ENCODE measurements at places on chromosomes 2 and 18.
A peak's percentile ranks its signal among the peaks of the same experiment; 100 is the strongest.

- DNase-seq = no peak
Measured at GRCh38 chr2:26540306-26540705, 62.4 kb upstream of the OTOF start.

GRCh38 chr2:95329401-95329800 lies 32.3 kb downstream of the KCNIP3 start:
- DNase-seq = no peak

GRCh38 chr2:220445429-220446105 lies 818.1 kb downstream of the SLC4A3 start:
- no peak for DNase-seq

DNA sequence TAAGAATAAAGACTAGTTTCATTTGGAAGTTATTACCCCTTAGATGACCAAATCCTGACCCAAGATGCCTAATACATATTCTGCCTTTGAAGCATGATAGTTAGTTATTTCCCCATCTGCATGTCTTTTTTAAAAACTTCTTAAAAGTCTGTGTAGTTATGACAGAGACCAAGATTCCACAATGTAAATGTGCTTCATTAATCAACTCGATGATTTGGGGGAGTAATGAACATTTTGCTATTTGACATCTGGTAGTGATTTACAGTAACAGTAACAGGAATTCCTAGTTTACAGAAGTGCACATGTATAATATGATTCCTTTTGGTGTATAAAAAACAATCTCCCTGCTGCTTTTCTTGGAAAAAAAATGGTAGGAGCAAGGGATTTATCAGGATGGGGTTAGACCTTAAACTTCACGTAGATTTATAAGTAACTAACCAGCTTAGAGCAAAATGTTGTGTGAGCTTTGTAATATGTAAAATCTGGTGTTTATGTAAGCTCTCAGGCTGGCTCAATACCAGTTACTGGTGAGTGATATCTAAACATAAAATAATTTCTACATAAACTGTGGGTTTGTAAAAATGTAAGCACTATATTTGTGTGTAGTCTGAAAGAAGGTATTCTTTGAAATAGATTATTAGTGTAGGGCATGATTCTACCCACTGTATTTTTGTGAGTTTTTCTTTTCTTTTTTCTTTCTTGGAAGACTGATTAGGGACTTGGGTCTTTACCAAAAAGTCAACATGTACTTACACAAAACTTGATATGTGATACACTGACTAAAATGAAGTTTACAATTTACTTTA lies 641.6 kb downstream of the EPHA4 start:
- no peak for DNase-seq

- DNase-seq = no peak
Measured at GRCh38 chr2:85779641-85780315, 26.0 kb downstream of the ATOH8 start.

GRCh38 chr18:47204908-47205522 lies 28.9 kb upstream of the IER3IP1 start:
- DNase-seq = peak; percentile 56

GRCh38 chr2:161421686-161422085 lies 5.6 kb downstream of the TBR1 start:
- no peak for DNase-seq

GRCh38 chr2:240520130-240520973 lies 37.4 kb downstream of the ANKMY1 start:
- DNase-seq = no peak

- DNase-seq = no peak
Measured at GRCh38 chr2:85705680-85706039, 11.5 kb downstream of the GNLY start.

DNA sequence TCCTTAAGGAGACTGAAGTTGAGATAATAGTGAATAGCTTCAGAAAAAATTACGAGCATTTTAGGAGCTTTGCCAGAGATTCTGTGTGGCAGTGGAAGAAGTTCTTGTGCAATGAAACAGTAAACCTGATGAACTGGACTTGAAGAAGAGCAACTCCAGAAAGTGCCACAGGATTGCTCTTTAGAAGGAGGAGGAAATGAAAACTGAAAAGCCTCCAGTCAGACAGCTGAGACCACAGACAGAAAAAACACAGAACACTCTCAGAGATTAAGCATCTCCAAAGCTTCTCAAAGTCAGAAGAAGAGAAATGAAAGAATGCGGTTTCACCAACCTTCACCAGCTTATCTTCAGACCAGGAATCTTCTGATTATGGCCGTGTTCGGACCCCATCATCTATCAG lies 329.7 kb upstream of the CNTNAP5 start:
- DNase-seq = no peak

DNA sequence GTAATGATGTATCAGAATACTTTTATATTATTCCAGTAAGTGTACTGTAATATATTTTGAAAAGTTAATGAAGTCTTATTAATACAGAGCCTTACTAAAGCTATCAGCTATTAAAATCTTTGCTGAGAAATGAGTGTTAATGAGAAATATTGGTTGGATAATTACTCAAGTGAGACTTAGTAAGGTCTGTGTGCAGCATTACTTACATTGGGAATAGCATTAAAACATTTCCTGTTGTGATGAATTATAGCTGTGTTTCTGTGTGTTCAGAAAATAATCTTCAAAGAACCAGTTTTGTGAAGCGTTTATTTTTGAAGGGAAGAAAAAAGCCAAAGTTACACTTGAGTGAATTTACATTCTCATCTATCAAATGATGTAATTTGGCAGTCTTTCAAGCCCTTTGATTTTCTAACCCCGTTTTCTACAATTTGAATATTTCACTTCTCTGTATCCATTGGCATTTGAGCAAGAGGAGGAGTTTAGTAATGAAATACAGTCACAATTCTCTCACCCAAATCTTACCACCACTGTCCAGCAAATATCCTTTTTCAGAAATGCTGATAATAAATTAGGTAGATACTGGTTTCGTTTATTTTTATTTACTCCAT lies 123.5 kb upstream of the BOD1L2 start:
- no peak for DNase-seq

- no peak for DNase-seq
Measured at GRCh38 chr2:148161909-148162435, 141.1 kb downstream of the MBD5 start.

DNA sequence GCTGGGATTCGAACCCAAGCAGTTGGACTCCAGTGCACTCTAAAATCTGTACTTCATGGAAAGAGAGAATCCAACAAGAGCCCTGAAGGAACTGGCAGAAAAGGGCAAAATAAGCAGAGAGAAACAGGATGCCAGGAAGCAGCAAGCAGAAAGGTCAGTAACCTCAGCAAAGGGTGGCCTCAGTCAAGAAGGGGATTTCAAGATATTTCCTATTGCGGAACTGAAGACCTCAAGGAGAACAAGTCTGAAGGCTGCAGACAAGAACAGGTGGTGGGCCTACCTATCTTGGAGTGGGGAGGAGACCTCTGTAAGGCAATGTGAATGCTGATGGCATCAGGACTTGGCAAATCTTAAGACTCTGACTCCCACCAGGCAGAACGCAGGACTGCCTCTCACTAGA lies 20.1 kb upstream of the MREG start:
- DNase-seq = no peak

DNA sequence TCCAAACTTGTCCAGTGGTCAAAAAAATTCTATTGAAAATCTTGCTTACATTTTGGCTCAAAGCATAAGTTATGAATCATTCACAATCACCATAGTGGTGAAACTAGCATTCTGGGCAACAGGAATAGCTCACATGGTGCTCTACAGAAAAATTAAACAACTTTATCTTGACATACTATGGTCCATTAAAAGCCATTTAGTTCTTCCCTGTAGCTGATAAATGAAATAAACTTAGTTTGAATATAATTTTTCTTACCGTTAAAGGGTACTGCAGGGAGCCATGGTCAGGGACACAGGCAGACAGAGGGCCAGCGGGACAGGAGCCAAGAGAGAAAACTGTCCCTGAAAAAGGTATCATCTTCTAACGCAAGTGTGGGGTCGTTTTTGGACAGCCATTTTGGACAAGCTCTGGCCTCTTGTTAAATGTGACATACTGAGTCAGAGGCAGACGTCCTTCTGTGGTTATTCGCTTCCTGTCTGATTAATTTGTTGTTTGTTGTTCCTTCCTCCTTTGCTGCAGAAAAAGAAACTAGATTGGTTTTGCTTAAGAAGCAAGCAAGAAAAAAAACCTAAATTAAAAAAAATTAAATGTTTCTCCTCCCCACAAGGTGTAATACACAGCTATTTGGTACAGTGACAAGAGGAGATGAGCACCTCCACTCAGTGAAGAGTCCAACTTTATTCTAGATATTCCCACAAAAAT lies at the start of gene WIPF1:
Gene WIPF1, minus strand, starts transcription at position 460 of the 703 bp plus-strand sequence. CDS start 12,231 bp downstream, outside the sequence.
- no peak for DNase-seq

DNA sequence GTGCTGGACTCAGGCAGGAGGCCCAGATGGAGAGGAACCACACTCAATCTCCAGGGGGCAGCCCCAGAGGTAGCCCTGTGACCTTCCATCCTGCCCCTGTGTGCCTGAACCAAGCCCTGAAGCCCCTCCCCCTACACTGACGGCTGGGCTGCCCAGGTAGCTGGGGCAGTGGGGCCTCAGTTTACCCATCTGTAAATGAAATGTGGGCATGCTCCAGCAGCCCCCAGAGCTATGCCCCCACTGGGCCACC lies 15.8 kb downstream of the CROCC2 start:
- no peak for DNase-seq

GRCh38 chr2:67576991-67577390 lies 179.9 kb downstream of the ETAA1 start:
- DNase-seq = no peak

DNA sequence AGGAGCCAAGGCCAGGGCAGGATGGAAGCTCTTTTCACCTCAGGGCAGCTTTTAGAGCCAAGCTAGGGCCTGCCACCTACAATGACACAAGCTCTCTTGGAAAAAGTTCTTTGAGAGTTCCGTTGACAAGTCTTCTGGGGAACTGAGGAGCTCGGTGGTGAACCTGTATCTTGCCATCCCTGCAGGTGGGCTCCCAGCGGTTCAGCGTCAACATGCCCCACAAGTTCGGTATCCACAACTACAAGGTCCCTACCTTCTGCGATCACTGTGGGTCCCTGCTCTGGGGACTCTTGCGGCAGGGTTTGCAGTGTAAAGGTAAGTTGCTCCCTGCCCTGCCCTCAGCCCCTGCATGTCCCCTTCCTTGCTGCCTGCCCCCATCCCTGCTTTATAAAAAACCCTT lies 312.8 kb upstream of the EPAS1 start:
- DNase-seq = no peak

- peak; percentile 92 for DNase-seq
Measured at GRCh38 chr2:221153226-221153625, 418.9 kb downstream of the EPHA4 start.

- no peak for DNase-seq
Measured at GRCh38 chr18:2651981-2652380, 3.5 kb upstream of the SMCHD1 start.

DNA sequence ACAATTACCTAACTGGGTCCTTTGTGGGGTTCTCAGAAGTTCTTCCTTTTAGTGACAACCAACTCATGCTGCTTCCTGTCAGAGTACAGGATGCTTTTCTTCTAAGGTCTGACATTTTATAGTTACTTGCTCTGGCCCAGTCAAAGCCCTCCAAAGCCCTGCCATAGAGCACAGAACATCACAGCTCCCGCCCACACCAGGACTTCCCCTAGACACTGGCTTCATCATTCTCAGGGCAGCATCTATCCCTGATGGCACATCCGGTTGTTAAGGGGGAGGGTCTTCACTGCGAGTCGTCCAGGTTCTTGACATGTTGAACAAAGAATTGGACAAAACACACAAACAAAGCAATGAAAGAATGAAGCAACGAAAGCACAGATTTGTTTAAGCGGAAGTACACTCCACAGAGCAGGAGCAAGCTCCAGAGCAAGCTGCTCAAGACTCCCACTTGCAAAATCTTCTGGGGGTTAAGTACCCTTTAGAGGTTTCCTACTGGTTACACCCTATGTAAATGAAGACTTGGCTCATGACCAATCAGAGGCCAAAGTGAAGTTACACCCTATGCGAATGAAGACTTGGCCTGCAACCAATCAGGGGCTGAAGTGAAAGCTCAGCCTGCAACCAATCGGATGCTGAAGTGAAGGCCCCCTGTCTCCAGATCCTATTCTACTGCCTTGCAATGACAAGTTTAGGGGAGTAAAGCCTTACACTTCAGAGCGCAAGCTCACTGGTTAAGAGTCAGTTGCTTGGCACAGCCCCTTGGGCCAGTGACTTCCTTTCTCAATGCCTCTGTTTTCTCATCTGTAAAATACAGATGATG lies 79.0 kb downstream of the HDAC4 start:
- no peak for DNase-seq

GRCh38 chr2:113886479-113887008 lies 3.3 kb upstream of the ACTR3 start:
- DNase-seq = no peak

- no peak for DNase-seq
Measured at GRCh38 chr2:239586651-239587310, 186.0 kb upstream of the HDAC4 start.

GRCh38 chr2:75563591-75563990 lies 2.9 kb upstream of the EVA1A start:
- no peak for DNase-seq

DNA sequence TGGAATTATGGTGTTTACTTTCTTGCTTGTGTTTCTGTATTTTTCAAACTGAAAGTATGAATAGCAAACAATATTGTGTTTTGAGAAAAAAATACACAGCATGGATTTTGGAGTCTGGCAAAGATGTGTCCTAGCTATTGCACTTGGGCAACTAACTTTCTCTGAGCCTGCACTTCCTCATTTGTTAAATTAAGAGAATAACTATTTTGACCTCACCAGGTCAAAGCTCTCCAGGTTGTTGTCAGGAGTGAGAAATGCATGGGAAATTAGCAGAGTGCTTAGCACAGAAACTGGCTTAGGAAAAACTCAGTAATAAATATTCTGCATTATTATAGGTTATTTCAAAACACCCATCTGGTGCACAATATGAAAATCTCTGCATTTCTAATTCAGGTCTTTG lies 28.2 kb downstream of the LYPD1 start:
- no peak for DNase-seq
